ENCODE measurements at places on chromosomes 7 and 10.
A peak's percentile ranks its signal among the peaks of the same experiment; 100 is the strongest.

GRCh38 chr10:17548770-17549169, 68.4 kb downstream of the HACD1 start:
- no peak for DNase-seq

DNA sequence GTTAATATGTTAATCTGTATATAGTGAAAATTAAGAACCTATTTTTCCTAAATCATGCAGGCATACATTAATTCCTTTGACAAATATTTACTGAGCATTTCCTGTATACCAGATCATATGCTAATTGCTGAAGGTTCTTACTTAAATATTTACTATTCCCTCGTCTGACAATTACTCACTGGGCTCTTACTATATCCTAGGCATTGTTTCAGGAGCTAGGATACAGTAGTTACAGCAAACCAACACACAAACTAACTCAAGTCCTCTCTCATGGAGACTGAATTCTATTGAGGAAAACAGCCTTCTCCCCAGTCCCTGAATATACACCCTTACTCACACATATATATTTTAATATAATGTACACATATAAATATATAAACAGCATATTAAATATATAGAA, 786.0 kb downstream of the NRG3 start:
- DNase-seq = no peak

DNA sequence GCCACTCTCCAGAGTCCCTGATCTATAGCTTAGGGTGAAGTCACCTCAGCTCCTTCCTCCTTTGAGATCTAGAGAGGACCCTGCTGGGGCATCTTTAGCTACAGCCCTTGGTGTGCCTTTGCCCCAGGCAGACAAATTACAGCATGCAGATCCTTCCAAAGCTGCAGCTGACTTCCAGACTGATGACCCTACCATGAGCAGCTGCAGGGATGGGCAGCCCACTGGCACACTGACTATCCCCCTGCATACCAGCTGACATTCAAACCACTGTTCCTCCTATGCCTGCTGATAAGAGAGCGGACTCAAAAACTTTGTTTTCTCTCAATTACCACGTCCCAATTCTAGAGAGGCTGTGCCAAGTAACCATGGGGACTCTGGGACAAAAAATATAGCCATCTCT, 70.6 kb downstream of the COL13A1 start:
- DNase-seq = no peak

- DNase-seq = no peak
These were observed 45.7 kb downstream of the ESYT2 start for GRCh38 chr7:158783595-158783994.

GRCh38 chr7:141990011-141990725, 5.5 kb upstream of the MGAM start:
- DNase-seq = no peak

GRCh38 chr10:31926765-31927564, 1.7 kb downstream of the ARHGAP12 start:
- DNase-seq = no peak

- no peak for DNase-seq
These were observed 413.1 kb downstream of the TCERG1L start for GRCh38 chr10:130898381-130898780.

GRCh38 chr7:89332026-89332425, 536.5 kb upstream of the TEX47 start:
- DNase-seq = no peak

GRCh38 chr7:48518092-48518491, 346.8 kb downstream of the ABCA13 start:
- no peak for DNase-seq

GRCh38 chr7:90173127-90173844, 19.0 kb downstream of the STEAP1 start:
- no peak for DNase-seq

DNA sequence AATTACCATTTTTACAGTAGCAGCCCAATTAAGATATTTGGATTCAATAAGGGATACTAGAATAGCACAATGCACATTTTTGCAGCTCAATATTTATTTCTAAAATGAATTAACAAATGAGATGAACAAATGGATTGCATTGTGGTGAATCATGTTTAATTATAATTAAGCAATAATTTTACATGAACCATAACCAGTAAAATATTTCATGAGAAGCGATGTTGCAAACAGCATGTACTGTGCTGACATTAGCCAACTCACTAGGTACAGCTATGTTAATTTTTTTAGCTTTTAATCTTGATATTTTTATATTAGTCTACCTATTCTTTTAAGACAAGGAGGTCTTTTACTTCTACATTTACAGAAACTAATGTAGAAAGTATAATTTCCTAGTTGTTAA, 399.1 kb upstream of the AKR1E2 start:
- no peak for DNase-seq

DNA sequence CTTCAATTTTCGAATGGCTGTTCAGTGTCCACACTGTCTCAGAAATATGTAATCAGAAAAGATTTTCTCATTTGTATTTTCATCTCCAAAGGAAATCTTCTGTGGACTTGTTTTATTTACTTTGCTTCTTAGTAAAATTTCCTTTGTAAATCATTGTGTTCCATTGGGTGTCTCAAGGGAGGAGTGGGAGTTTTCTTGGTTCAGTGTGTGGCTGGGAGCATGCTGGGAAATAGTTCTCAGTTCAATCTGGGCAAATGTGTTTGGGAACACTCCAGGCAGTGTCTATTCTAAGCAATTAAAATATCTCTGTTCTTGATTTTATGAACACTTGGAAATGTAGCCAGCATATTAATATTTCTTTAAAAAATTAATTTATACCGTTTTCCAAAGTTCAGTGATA, 1019.8 kb downstream of the CNTNAP2 start:
- DNase-seq = no peak

DNA sequence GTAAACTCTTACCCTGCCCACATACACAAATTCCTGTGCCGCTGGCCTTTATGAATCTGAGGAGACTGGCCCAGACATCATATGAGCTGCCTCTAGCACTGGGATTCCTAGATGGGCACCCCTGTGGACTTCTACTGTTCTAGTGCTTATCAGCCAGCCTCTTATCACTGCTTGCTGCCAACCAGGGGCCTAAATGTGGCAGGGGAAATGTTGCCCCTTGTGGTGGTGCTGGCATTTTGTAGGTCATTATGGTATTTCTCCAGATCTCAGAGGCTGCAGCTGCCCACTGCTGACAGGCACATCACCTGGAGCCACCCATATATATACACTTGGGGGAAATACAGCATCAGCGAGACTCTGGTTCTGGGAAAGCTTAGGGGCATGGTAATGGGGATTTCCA, 5.4 kb downstream of the SFR1 start:
- no peak for DNase-seq

DNA sequence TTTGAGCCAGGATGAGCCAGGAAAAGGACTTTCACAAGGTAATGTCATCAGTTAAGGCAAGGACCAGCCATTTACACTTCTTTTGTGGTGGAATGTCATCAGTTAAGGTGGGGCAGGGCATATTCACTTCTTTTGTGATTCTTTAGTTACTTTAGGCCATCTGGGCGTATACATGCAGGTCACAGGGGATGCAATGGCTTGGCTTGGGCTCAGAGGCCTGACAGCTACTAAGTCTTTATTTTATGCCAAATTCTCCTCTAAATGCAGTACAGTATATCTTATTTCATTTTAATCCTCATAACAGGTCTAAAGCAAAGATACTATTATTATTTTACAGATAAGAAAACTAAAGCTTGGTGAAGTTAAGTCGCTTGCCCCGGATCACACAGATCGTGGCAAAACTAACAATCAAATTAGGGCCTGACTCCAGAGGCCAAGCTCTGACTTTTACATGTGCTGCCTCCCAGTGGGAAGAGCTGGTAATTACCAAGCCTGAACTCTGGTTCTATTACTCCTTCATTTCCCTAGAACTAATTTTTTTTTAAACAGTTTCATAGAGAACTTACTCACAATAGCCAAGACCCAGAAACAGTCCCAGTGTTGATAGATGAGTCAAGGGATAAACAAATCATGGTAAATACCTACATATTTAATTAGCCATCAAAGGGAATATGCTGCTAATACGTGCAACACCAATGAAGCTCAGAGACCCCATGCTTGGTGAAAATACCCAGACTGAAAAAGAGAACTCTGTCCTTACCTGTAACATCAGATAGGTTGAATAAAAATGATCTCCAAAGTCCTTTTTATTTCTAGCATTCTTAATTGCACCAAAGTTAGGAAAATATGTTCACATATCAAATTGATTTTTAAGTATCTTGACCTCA, 35.4 kb downstream of the C7orf25 start:
- peak; percentile 7 for DNase-seq

DNA sequence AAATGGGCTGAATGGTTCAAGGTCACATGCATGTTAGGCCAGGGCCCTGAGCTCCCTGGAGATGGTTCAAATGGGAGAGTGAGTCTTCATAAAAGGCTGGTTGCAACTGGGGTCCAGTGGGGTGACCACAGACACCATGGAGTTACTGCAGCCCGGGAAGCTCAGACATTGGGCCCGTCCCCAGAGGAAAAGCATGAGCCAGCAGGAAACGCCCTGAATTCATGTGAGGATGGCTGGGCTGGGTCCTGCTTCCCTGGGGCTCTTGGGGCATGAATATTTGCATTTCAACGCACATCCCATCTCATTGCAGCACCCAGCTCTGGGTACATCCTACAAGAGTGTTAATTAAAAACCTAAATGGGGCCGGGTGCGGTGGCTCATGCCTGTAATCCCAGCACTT, 549.0 kb downstream of the TCERG1L start:
- no peak for DNase-seq

- no peak for DNase-seq
These were observed 233.9 kb upstream of the AOAH start for GRCh38 chr7:36958111-36958733.

DNA sequence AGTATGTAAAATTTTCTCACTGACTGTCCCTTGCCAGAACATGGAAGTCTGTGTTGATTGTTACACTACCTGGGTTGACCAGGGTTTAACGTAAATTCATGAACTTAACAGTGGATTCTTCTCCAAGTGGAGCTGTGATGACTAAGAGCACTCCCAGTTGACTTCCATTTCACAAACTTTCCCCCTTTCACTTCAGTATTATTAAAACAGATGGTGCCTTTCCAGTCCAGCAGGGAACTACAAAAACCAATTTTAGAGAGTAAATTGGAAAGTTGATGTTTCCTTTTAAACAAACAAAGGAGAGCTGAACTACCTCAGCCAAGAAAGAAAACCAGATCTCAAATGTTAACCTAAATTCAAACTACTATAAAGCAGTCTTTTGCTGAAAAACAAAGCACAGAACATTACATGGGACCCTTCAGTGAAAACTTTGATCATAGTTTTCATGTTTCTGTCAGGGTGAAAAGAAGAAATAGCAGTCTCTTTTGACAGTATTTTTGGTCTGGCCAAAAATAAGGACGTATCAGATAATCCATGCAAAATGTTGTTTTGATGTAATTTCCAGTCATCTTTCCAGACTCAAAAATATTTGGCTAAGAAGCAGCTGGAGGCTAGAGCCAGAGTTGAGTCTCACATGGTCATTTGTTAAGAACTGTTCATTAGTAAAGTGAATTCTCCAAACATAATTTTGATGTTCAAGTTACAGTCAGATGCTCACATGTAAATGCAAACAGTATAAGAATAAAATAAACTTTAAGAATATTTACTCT, 479.9 kb upstream of the AKR1E2 start:
- DNase-seq = no peak

GRCh38 chr7:106629516-106629915, 31.4 kb downstream of the CCDC71L start:
- no peak for DNase-seq

DNA sequence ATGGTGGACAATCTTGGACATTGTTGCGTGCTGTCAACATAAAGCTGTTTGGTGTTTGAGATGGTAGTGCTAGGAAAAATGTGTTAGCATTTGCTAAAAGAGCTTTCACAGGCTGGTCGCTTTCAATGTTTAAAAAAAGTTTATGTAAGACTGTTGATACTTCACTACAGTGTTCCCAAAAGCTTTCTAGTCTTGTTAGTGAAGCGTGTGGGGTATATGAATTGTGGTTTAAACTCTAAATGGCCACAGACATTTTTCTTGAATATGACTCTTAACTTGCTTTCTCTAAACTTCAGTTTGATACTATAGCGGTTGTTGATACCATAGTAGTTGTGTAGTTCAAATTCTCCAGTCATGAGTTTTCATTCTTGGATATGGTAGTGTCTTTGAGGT, 44.9 kb downstream of the MCU start:
- no peak for DNase-seq

DNA sequence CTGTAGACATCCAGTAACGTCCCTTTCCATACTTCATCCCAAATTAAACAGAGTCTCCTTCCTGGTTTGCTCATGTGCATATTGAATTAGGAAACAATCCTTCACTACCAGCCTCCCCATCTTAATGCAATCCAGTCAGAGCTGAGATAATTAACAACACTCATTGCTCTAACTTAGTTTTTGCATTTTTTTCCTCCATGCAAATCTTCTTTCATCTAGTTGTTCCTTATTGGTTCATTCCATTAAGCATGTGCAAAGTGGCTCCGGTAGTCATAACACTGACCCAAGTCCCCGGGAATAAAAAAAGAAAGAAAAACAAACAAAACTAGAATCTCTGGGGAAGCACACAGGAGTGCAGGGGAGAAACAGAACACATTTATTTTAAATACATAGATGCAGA, 1176.1 kb downstream of the GATA3 start:
- DNase-seq = no peak

- no peak for DNase-seq
These were observed 26.3 kb upstream of the PWWP2B start for GRCh38 chr10:132370426-132371340.

- DNase-seq = no peak
These were observed 421.5 kb upstream of the LRGUK start for GRCh38 chr7:133705596-133705995.

GRCh38 chr7:75982306-75983064, 11.9 kb downstream of the TMEM120A start:
- no peak for DNase-seq

DNA sequence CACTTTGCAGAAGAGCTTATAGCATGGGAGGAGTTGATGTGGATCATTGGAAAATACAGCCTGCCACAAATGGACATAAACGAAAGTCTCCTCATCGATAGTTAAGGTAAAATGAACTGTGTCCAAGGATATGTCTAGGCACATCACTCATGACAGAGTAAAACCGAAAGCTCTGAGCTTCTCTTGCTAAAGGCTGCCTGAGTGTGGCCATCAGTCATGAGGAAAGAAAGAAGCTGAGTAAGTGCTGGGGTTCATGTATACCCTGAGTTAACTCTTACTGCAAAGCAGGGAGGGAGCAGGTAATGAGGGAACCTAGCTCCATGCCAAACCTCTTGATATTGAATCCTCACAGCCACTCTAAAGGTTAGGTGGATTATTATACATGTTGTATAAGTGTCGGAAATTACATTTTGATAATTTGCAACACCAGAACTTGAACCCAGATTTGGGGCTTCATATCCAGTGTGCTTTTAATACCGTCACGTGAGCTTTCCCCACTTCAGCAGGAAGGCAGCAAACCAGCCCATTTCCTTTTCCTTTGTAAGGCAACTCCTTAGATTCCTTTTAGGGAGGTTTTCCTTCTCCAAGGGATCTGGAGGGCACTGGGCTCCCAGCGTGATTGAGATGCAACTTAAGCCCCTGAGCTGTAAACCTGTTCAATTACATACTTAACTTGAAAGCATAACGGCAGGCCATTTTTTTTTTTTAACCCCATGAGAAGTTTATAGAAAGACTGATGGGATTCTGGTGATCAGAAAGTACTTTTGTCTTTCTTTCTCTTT, 215.0 kb downstream of the PHF14 start:
- no peak for DNase-seq
